ENCODE measurements at places on chromosomes 1 and 21.

DNA sequence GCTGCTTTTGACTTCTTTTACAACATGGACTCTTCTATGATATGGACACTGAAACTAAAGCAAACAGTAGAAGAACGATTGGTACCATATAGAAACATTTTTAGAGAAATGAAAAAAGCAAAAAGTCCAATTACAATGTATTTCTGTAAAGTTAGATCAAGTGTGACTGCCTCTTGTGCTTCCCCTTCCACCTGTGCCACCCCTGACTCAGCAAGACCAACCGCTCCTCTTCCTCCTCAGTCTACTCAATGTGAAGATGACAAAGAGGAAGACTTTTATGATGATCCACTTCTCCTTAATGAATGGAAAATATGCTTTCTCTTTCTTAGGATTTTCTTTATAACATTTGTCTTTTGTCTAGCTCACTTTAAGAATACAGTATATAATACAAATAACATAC lies 66.9 kb downstream of the PHTF1 start:
- no peak for DNase-seq

- no peak for DNase-seq
These were observed 43.3 kb downstream of the IL23R start for GRCh38 chr1:67209521-67209920.

GRCh38 chr1:203278082-203278884 lies 27.0 kb upstream of the BTG2 start:
- peak; percentile 96 for DNase-seq

- no peak for DNase-seq
These were observed 21.7 kb upstream of the IRF2BP2 start for GRCh38 chr1:234631721-234632125.

GRCh38 chr1:8402109-8402710 lies 84.3 kb downstream of the SLC45A1 start:
- DNase-seq: no peak

DNA sequence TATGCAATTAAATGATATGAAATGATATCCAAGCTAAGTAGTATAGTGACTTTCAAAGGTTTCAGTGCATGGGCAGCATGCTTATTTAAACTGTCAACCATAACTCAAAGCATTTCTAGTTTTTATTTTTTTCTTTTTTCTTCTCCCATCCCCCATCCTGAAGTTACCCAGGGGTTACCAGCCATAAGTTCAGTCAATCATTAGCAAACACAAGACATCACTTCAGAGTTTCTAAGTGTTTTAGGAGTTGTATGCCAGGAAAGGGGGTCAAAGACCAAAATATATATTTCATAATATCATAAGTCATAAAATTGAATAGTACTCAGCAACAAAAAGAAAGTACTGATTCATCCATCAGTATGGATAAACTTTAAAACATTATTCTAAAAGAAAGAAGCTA lies 28.7 kb downstream of the DHX9 start:
- DNase-seq: no peak

- no peak for DNase-seq
These were observed 17.0 kb downstream of the LPGAT1 start for GRCh38 chr1:211813590-211813989.

GRCh38 chr1:100622037-100622436 lies 84.1 kb downstream of the GPR88 start:
- DNase-seq: peak; percentile 33

All from head of caudate nucleus (tissue), 42 donors.